ENCODE measurements at places on chromosomes 2 and 18. TPM values are rescaled to one million over a fixed set of nuclear protein-coding genes. Genes with fewer than 3 reads are reported as not detected.

Gene ALPP
- not detected for total RNA-seq

Gene CREB1
- 52.4 TPM for total RNA-seq

Gene CTAGE1
- not detected for total RNA-seq

Gene ARMC9
- 94.4 TPM for total RNA-seq

Gene DHRS9
- total RNA-seq: not detected

Gene FAM237A
- not detected for total RNA-seq

Gene IL1R1
- 152 TPM for total RNA-seq

Gene MERTK
- 0.65 TPM for total RNA-seq

Gene CDH2
- 64.1 TPM for total RNA-seq

Gene FAP
- total RNA-seq: 150 TPM

Gene CCDC102B
- total RNA-seq: 3.1 TPM

Gene CD28
- total RNA-seq: not detected

Gene RAD51AP2
- total RNA-seq: not detected
